Kidney tubule cell (primary cell): ENCODE measurements at places on chromosomes 3 and 15.

- no peak for DNase-seq
Measured at GRCh38 chr3:28290863-28291300, 49.5 kb downstream of the CMC1 start.

DNA sequence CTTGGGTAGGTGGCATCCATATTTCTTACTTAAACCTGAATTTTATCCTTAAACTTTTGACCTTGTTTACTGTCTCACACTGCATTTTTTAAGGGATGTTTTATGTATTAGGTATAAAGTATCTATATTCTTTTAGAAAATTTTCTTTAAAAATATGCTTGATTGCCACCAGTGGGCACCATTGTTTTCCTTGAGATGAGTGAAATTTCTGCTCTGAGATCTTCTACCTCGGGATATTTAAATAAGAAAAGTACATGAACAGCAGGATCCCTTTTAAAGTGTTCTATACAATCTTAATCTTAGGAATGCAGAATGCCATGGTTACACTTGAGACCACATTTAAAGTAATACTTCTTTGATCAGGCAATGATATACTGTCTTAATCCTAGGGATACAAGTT lies 108.7 kb downstream of the SLMAP start:
- DNase-seq = peak; percentile 24

DNA sequence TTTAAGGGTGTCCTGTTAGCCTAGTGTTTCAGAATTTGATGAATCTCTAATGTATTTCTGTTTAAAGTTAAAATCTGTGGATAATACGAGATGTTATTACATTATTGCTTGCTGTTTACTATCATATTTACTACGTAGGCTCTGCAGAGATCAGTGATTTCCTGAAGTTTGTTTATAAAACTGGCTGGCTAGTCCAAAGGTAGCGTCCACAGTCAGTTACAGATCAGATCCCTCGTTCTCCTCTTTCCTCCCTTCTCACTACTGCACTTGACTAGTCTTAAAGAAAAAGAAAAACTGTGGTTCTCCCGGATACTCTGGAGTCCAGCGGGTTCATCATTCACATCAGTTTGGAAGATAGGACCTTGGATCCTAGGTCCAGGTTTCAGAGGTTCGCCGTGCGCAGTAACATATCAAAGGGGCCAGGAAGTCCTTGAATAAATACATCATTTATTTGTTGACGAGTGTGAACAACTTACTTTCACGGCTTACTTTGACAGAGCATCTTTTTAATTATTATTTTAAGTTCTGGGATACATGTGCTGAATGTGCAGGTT lies 35.9 kb downstream of the ASB7 start:
- DNase-seq = no peak

GRCh38 chr3:69082805-69083204 lies 1.9 kb upstream of the ARL6IP5 start:
- DNase-seq = peak; percentile 84

DNA sequence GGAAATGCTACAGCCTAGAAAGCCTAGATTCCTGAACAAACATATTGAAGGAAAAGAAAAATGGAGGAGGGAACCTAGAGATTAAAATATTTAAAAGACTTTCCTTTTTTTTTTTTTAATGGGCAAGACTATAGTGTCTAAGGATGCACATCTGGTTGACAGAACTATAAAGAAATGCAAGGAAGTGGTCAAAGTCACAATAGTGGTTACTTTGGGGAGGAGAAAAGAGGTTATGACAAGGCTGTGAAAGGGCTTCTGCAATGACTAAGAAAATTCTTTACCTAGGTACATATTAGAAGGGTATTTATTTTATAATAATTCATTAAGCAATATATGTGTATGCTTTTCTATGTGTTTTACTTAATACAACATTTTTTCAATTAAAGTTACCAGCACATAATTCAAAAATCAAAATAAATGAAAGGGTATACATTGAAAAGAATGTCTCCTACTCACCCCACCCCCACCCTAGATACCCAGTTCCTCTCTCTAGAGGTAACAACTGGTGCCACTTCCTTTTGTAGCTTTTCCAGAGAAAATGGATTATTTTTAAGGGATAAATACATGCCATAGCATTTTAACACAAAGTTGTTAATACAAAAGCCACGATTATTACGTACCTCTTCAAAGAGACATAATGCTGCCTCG lies 70.1 kb downstream of the HERC1 start:
- DNase-seq = peak; percentile 71

DNA sequence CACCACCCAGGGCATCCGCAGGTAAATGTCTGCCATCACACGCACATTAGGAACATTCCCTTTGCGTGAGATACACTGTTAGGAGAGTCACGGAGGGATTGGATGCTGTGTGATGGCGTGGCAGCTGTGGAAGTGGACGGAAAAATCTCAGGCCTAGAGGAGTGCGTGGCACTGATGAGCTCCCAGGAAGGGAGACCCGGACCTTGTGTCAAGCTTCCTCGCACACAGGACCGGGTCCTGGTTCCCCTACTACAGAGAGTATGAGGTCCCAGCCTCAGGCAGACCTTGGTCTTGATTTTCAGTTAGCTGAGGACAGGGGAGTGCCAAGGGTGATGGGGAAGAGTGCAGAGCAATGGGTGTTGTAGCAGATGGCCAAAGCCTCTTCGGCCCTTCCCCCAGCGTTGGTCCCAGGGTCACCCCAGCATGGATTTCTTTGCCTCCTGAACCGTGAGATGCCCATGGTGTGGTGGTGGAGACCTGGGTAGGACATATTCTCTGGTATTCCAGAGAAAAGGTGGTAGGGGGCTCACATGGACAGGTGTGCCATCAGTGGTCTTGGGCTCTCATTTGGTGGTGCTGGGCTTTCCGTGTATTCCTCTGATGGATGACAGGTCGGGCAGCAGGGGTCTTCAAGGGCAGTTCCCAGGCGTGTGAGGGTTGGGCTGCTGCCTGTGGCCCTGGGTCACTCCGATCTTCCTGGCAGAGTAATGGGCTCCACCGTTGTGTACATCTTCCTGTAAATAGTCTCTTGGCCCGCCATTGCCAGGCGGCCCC lies 105.1 kb downstream of the SNRPN start:
- DNase-seq = no peak

GRCh38 chr3:30073040-30073439 lies 533.4 kb upstream of the TGFBR2 start:
- DNase-seq = no peak

GRCh38 chr15:52183562-52184173 lies 7.5 kb downstream of the GNB5 start:
- peak; percentile 31 for DNase-seq
